Activated CD8-positive, alpha-beta memory T cell treated with anti-CD3 and anti-CD28 coated beads, Interleukin-2, amount 50 U/mL, for 4 hours (primary cell): ENCODE measurements at places on chromosomes 3 and 15.

DNA sequence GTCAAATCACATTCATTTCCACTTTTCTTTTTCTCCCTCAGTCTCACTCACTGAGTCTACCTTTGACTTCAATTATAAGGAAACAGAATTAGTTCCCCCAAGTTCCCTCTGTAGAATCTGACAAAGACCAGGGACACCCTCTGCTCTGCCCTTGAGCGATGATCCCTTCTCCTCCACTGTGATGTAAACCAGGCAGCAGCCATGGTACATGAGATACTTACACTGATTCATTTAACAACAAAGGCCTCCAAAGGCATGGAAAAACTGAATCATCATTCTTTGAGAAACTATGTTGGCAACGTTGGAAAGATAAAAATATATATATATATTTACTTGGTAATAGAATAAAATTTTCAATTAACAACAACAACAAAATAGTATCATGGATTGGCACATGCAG is 84.1 kb downstream of the P3H2 start:
- DNase-seq: no peak

- DNase-seq: no peak
Measured at GRCh38 chr3:167978486-167978885, 117.2 kb downstream of the GOLIM4 start.

DNA sequence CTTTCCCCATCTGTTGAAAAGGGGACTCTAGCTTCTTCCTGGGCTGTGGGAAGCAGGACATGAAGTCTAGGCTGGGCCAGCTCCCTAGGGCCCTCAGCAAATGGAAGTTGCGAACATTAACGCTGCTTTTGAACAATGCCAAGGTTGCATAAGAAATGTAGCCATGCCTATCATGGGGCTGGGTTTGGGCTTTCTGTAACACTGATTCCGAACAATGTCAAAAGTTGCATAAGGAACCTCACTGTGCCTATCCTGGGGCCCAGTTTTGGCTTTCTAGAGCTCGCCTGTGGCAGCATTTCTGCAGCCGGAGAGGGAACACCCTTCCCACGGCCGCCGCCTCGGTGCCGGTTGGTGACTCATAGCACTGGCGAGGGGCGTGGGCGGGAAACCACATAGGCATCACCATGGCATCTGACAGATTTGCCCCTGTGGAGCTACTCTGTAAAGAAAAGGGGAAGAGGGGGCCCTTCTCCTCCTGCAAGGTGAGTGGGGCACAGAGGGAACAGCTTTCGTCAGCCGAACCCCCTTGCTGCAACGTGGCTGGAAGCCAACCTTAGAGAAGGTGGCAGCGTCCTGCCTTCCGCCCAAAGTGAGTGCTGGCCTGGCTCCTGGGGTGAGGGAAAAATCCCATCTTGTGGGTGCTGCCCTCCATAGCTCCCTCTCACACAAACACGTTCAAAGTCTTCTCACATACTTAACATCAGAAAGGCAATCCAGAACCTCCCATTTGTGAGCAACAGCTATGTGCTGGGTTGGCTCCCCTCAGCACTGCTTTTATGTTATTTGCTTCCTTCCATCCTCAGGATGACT is 46.6 kb upstream of the ATP2B2 start:
- DNase-seq: peak; percentile 87

- no peak for DNase-seq
Measured at GRCh38 chr15:34682674-34683073, 72.1 kb downstream of the GJD2 start.

DNA sequence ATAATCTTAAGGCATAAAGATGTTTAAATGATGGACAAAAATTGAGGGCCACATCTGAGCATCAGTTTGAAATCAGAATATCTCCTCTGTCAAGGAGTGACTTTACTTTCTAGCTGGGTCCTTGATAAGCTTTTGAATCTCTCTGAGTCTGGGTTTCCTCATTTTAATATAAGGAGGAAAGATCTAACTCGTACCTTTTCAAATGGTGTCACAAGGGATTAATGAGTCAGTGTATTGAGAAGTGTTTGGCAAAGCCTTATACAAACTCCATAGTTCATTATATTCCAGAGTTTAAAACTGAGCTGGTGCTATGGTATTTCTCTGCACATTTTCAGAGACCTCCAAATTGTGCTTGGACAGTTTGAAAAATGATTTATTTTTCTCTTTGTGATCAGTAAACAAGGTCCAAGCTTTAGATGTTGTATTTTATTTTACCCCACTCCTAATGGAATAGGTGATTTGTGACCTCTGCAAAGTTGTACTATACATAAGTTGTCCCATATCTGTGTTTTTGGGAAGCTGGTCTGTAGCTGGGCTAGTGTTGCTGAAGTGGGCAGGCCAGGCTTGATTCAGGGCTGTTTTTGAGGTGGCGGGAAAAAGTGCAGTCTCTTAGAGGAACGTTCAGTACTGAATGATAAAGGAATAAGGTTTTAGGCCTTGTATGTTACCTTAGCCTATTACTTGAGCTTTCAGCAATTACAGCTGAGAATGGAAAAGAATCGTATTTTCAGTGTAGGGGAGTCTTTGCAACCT is 5.6 kb downstream of the FNDC3B start:
- DNase-seq: no peak

DNA sequence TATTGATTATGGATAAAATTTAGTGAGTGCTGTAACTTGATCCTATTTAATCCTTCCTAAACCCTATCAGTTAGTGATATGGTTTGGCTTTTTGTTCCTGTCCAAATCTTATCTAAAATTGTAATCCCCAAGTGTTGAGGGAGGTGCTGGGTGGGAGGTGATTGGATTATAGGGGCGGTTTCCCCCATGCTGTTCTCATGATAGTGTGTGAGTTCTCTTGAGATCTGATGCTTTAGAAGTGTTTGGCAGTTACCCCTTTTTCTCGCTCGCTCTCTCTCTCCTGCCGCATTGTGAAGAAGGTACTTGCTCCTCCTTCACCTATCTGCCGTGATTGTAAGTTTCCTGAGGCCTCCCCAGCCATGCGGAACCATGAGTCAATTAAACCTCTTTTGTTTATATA is 134.0 kb upstream of the SUCLG2 start:
- DNase-seq: no peak

- no peak for DNase-seq
Measured at GRCh38 chr3:127103080-127103479, 89.9 kb upstream of the PRR23E start.

- DNase-seq: no peak
Measured at GRCh38 chr15:89958107-89958805, 42.9 kb upstream of the ZNF710 start.

DNA sequence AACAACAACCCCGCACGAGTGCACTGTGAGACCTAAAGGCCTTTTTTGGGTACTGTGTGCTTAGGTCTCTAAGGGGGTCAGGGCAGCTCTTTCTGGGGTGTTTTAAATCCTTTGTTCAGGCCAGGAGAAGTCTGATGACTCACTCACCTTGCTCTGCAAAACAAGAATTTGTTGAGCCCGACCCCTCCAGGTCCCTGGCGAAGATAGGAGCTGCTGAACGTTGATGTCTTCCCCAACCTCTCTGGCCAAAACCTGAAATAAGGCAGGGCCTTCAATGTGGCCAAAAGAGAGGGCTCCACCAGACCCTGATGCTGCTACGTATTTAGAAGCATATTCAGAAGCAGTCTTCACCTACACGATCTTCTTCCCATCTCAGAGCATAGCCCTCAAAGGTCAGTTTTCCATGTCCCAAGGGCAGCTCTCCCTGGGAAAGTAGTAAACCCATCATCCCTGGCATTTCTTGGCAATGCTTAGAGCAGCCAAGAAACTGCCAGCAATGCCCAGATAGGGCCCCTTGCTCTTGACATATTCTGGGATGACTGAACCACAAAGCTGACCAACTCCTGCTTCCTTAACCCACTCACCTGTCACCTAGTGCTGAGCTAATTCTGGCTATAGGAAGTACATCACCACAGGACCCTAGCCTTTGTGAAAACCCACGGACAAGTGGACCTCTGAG is 27.1 kb downstream of the CCDC13 start:
- DNase-seq: no peak

GRCh38 chr3:123447416-123447748 is 1.5 kb downstream of the ADCY5 start:
- DNase-seq: no peak

- DNase-seq: no peak
Measured at GRCh38 chr3:20320489-20320888, 134.5 kb upstream of the SGO1 start.

DNA sequence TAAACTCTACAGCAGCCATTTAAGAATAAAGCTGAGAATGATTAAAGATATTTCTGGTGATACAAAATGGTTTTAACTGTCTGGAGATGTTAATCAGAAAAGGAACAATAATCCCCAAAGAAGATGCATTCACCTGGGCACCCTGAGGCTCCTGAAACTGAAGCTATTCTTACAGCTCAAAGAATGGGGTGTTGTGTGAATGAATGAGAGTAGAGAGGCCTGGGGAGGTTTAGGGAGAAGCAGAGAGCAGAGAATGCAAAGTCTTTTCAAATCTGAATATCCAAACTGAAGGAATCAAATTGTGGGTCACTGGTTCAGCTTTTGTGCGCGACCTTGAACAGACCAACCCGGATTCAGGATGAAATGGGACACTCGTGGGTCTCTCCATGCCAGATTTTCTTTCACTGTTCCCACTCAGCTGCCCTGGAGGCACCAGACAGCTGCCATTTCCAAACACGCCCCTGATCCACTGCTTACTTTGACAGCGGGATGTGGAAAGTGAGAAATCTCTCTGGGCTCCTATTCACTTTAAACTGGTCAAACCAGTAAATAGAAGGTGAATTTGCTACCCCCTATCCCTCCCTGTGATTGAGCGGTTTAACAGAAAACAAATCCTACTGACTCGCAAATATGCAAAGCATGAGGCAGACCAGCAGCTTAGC is 485.5 kb upstream of the THBS1 start:
- DNase-seq: no peak

DNA sequence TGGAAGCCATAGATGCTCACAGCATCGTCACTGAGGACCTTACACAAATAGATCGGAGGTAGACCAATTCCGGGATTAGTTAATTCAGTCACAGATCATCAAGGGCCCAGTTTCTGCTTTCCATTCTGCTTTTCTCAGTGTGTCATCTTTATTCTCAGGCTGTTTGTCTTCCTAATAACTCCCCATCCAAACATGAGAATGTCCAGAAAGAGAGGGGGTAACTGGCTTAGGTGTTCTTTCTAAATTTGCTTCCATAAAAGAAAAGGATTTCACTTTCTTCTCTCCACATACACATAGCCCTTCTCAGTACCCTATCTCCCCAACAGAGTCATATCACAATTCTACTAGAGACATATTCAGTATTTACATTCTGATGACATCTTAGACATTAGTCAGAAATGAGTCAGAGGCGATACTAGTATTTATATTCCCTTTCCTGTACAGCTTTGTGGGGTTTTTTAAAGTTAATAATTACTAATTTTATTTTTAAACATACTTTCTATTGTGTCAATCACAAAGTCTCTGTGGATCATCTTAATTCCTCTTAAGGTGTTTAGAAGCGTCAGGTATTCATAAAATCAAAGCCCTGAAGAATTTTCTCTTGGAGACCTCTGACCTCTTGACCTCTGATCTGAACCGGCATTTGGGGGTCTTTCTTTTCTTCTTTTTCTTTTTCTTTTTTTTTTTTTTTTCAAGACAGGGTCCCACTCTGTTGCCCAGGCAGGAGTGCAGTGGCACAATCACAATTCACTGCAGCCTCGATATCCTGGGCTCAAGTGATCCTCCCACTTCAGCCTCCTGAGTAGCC is 24.3 kb upstream of the IL12A start:
- DNase-seq: no peak

DNA sequence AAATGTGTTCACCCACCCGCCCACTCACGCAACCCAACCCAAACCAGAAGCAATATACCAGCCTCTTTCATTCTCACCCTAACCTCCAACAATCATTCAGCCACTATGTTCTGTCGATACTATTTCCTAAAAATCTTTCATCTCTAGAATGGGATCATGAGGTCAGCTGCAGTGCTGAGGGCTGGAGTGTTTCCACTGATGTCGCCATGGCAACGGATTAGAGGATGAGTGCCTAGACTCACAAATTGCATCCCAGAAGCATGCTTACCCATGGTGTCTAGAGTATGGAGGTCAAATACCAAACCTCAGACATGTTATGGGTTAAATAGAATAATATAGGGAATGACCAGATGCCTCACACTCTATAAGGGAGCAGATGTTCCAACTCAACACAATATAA is 138.5 kb downstream of the GABRB3 start:
- DNase-seq: no peak

- no peak for DNase-seq
Measured at GRCh38 chr3:39186692-39187151, 5.7 kb downstream of the XIRP1 start.

DNA sequence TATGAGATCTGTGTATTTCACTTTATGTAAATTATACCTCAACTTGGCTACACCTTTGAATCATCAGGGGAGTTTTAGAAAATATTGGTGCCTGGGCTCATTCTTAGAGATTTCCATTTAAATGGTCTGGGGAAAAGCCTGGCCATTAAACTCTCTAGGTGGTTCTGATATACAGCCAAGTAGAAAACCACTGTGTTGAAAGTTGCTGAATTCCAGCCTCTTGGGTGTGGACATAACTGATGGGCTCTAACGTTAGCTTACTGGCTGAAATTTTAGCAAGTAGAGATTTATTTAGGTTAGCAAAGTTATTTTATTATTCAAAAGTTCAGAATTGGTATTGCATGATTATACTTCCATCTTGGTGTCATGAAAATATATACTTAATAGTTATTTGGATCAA is 84.1 kb downstream of the ATG7 start:
- DNase-seq: no peak
